Activated CD8-positive, alpha-beta memory T cell treated with anti-CD3 and anti-CD28 coated beads for 1 hour (primary cell): ENCODE measurements at places on chromosomes 7 and 10.

GRCh38 chr10:96638120-96638519 is 51.3 kb upstream of the TM9SF3 start:
- DNase-seq, result no peak

DNA sequence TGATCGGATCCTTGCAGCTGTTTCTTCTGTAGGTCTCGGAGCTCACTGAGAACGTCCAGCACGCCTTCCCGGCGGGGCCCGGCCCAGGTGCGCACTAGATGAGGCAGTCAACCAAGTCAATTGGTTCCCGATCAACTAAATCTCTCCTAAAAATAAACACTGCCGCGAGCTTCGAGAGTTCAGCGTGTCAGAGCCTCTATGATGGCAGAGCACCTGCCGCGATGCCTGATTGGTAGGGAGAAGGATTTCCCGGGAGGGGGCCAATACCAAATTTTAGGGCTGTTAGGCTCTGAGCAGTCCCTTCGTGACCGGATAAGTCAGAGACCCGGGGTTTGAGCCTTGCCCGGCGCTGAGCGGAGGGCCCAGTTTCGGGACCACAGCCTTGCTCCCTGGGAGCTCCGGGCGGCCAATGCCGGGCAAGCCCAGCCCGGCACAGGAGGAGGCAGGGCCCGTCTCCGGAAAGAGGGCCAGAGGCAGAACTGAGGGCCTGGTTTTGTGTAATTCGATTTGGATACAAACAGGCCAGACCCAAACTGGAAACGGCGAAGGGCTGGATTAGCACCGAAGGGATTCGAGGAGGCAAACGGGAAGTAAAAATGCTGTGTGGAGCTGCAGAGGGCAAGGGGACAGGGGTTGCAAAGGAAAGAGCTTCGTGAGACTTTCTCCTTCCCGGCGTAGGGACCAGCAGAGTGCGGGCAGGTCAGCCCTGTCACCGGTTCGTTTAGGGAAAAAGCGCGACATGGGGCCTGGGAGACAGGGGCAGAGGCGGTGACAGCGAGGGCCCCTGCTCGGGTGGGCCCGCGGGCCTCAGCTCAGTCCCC is 569 bp downstream of the SLC26A5 start:
- no peak for DNase-seq

- no peak for DNase-seq
These were observed 19.7 kb downstream of the OIT3 start for GRCh38 chr10:72913287-72913686.

DNA sequence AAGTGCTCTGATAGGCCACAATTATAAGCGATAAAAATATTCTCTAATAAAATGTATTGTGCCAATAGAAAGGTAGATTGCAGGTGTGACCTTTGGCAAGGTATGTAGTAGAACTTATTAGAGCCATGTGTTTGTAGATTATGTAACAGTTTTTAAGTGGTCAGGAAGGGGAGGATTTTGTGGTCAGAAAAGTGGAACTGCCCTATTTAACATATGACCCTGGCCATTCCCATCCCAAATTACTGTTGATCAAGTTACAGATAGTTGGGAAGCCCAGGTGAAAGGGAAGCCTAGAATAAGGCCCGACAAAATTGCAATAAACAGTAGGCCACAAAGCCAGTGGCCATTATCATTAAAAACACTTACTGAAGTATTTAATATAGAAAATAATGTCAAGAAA is 89.2 kb downstream of the SPAG6 start:
- no peak for DNase-seq

- DNase-seq, result no peak
These were observed 52.6 kb downstream of the TRRAP start for GRCh38 chr7:98930921-98931320.

DNA sequence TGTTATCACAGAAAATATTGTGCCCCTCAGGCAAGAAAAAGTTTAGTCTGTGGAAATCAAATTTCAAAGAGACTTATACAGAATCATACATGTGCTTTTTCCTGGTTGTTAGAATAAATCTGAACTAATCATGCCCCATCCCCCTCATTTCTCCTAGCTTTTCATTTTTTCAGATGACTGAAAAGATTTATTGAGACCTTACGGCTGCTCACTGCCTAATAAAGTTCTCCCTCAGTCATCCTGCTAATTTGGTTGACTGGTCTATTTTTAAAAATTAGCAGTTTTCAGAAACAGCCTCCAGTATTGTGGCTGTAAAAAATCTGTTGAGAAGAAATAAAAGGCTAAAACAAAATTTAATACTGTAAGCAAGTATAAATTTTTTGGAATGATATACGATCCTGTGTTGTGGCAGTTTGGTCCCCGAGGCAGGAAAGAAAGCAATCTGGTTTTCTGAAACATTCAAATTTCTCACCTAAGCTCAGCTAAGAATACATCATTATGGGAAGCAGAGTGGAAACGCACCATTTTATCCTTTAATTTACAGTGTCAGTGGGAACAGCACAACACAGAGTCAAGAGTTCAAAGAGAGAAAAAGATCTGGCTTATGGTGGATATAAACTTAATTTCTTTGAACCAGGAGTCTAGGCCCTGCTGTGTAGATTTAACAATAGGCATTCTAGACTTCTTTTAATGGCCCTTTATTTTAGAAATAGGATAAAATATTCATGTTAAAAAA is 144.4 kb downstream of the KCND2 start:
- no peak for DNase-seq

- DNase-seq, result no peak
These were observed 65.9 kb upstream of the CC2D2B start for GRCh38 chr10:95841661-95842498.
